ENCODE measurements at places on chromosomes 11 and 22. TPM values are rescaled to one million over a fixed set of nuclear protein-coding genes. Genes with fewer than 3 reads are reported as not detected.
A peak's percentile ranks its signal among the peaks of the same experiment; 100 is the strongest.

Gene PRSS23
- total RNA-seq: 5.0 TPM

Gene ARRB1
- total RNA-seq: 31.8 TPM

Gene KRTAP5-7
- total RNA-seq: not detected

Gene KCTD14
- 21.6 TPM for total RNA-seq

Gene CSF2RB
- total RNA-seq: not detected

Gene OR4C6
- not detected for total RNA-seq

Gene PKDREJ
- 0.04 TPM for total RNA-seq

Gene CD3D
- total RNA-seq: not detected

DNA sequence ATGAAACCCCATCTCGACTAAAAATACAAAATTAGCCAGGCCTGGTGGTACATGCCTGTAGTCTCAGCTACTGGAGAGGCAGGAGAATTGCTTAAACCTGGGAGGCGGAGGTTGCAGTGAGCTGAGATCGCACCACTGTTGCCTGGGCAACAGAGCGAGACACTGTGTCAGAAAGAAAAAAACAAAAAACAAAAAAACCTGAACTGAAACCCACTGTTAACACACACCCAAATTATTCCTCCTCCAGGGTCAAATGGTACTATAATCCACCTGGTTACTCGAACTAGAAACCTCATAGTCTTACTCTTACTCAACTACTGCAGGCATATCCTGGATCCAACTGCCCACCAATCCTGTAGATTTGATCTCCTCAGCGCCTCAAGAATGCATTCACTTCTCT, 35.5 kb downstream of the USP28 start:
- DNase-seq: no peak

GRCh38 chr11:65894034-65894591, 3.6 kb downstream of the CCDC85B start:
- no peak for DNase-seq

GRCh38 chr22:36171941-36172340, 11.4 kb upstream of the APOL3 start:
- no peak for DNase-seq

DNA sequence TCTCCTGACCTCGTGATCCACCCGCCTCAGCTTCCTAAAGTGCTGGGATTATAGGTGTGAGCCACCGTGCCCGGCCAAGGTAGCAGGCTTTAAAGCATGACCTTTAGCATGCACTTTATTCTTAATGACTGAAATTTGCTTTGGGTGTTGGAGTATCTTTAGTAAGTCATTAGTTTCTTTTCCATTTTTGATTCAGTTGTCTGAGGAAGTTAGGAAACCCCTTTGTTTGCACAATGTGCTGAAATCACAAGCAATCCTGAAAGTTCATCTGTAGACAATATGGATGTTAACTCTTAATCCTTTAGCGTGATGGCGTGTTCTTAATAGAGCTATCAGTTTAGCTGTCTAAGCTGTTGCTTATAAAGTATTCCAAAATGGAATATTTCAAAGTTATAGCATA, 16.8 kb downstream of the SDHD start:
- DNase-seq: no peak

DNA sequence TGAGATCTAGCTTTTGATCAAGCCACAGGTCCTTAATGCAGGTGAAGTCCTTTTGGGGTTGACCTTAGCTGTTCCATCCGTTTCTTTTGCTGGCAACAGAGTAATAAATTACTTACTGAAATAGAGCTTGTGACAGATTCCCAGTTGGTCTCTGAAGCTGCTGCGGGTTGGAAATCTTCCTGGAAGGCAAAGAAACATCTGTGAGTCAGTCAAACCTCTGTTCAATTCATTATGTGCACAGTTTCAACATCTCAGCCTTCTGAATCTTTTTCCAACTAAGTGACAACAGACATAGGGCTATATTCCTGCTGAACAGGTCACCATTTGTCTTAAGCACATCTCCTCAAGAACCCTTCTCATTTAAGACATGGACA, 88.9 kb upstream of the DDI1 start:
- no peak for DNase-seq

- no peak for DNase-seq
Measured at GRCh38 chr11:35515224-35515623, 10.2 kb downstream of the PAMR1 start.

GRCh38 chr11:118621071-118621783, 13.8 kb downstream of the PHLDB1 start:
- DNase-seq: no peak

- no peak for DNase-seq
Measured at GRCh38 chr11:16280256-16280682, 76.1 kb downstream of the SOX6 start.

- no peak for DNase-seq
Measured at GRCh38 chr11:73869332-73869949, 7.2 kb downstream of the COA4 start.

- no peak for DNase-seq
Measured at GRCh38 chr11:13098063-13098462, 88.9 kb downstream of the RASSF10 start.

- DNase-seq: no peak
Measured at GRCh38 chr11:27004103-27004502, 10.2 kb downstream of the FIBIN start.

GRCh38 chr11:111166598-111166997, 78.9 kb upstream of the POU2AF2 start:
- DNase-seq: no peak

GRCh38 chr22:26690654-26691376, 33.4 kb downstream of the MIAT start:
- DNase-seq: no peak

- no peak for DNase-seq
Measured at GRCh38 chr11:120899720-120900119, 124.2 kb upstream of the TBCEL start.

GRCh38 chr22:30212996-30213441, 33.5 kb downstream of the LIF start:
- no peak for DNase-seq

DNA sequence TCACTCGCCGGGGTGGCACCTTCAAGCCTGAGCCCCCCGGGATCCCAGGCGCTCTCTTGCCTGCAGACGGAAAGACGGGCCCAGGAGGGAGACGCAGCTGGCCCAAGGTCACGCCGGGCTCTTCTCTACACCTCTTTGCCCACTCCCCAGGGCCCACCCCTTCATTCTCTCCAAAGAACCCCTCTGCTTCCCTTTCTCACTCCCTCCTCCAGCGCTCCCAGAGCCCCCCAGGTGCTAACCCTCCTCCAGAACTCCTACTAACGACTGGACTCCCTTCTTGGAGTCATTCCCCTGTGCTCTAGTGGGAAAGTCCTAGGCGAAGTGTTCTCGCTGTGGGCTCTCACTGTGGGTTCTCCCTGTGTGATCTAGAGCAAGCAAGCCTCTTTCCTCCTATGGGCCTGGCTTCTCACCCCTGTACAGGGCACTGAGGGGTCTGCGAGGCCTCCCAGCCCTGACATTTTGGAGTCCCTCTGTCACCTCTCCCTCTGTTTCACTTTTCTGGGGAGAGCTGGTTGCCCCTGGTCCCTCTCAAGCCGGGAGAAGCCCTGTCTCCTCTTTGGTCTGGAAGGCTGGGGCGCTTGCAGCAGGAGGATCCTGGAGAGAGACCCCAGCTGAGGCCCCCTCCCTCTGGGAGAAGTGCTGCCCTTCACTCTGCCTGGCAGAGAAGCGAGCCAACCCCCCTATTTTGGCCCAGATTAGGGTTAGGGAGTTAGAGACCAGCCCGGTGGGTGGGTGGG, 858 bp downstream of the OAF start:
- no peak for DNase-seq

DNA sequence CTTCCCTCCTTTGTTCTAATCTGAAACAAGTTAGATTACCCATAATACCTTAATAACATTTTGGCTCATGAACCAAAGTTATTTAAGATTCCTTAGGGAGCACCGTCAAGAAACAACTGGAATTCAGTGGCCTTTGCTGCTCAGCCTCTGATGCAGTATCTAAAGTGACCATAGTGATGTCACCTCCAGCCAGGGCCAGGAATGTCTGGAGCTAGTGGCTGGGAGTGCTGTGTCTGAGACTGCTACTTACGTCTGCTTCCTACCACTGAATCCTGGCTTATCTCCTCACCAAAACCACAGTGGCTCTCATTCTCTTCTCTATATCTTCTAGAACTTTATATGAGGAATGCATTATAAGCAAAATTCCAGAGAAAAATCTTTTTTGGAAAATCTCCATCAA, 658.0 kb downstream of the DLG2 start:
- DNase-seq: no peak

- no peak for DNase-seq
Measured at GRCh38 chr11:100068116-100068515, 619.0 kb upstream of the ARHGAP42 start.

DNA sequence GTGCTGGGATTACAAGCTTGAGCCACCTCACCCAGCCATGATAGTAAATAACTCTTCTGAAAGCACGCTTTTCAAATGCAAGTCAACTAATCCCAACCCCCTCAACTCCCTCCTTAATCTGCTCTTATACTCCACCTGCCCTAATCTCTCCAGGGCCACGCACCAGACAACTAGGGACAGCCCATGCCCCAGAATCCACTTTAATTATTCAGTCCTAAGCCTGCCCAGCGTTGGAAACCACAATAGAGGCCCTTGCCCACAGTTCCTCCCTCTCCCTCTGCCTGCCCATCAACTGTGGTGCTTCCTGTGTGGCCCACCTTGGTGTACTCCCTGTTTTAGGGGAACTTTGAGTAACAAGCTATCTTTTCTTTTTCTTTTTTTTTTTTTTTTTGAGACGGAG, 2.7 kb upstream of the VPREB3 start:
- DNase-seq: no peak

DNA sequence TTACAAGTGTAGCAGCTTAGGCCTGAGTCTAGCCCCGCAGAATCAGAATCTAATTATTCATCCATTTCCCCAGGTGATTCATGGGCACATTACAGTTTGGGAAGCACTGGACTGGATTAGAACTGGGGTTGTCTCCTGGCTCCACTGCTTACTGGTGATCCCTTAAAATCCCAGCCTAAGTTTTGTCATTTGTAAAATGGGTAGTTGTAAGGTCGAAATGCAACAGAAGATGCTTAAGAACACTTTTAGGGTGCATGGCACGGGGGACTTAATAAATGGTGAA, 1.3 kb downstream of the STX3 start:
- DNase-seq: no peak

- peak; percentile 84 for DNase-seq
Measured at GRCh38 chr11:59102259-59102765, 4.7 kb upstream of the FAM111B start.

- no peak for DNase-seq
Measured at GRCh38 chr22:46842606-46843005, 80.2 kb downstream of the TBC1D22A start.

GRCh38 chr22:40238425-40239344, 61.0 kb downstream of the TNRC6B start:
- DNase-seq: no peak

DNA sequence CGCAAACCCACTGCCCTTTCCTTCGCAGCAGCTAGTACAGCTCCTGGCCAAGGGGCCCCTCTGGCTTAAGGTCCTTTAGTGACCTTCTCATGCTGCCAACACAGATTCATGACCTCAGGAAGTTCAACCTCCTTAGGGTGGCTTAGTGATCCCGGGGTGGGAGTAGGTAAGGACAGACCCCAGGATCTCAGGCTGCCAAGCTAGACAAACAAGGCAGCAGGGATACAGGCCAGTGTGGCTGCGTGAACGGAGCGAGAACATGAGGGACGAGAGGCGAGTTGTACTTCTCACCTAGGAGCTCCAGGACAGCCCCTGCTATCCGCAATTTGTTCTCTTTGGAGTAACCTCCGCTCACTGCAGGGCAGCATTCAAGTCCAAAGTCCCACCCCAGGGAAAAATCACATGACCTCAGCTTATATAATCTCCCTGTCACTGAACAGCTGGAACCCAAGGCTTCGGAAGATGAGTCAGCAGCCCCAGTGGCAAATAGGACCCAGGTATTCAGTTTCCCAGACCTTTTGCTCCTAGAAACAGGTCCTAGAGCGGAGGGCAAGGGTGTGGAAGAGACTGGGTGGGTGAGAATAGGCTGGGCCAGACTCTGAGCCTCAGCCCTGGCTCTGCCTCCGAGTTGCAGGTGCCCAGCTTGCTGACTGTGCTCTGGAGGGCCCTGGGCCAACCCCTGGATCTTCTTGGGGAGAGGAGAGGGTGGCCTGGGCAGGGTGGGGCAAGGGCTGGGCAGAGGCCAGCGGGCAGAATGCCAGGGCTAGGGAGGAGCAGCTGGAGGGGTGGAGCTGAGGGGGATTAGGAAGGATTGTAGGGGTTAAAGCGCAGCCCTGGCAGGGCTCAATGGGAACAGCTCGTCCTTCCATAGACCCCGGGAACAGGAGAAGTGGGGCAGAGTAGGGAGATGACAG, 13.1 kb downstream of the USP2 start:
- DNase-seq: no peak

DNA sequence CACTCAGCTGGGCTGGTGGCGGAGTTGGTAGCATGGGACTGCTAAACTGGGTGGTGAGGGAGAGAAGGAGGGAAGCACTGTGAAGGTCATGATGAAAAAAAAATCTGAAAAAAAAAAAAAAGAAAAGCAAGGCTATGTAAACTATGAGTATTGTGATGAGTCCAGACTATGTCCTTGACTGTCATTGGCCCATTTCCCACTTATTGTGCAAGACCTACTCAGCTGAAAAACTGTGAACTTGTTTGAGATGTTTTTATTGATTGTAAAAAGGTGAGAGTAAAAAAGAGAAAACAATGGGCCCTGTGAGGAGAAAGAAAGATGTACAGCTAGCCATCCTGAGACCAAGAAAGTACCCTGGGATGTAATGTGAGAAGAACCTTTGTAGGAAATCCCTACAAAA, 798.4 kb upstream of the TENM4 start:
- DNase-seq: no peak

DNA sequence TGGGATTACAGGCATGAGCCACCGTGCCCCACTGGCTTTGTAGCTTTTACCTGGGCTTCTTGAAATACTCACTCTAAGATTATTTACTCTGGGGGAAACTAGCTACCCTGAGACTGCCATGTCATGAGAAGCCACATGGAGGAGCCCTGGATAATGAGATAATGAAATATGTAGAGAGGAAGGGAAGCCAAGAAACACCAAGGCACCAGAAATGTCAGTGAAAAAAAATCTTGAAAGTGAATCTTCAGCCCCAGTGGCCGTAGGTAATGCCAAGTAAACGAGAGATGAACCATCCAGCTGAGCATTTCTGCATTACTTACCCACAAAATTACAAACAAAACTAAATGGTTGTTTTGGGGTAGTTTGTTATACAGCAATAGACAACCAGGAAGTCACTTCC, 125.6 kb downstream of the APIP start:
- no peak for DNase-seq

- DNase-seq: no peak
Measured at GRCh38 chr22:23496445-23496833, 83.7 kb downstream of the IGLL1 start.

- DNase-seq: no peak
Measured at GRCh38 chr11:73003088-73003487, 139.0 kb downstream of the FCHSD2 start.

Measured in H1 (cell line).